Osteoblast (primary cell): ENCODE measurements at places on chromosomes 3 and 15. TPM values are rescaled to one million over a fixed set of nuclear protein-coding genes. Genes with fewer than 3 reads are reported as not detected.
A peak's percentile ranks its signal among the peaks of the same experiment; 100 is the strongest.

GRCh38 chr15:53197426-53197839, 407.3 kb upstream of the ONECUT1 start:
- no peaks in the 10 kb centered on the region for H3K36me3 ChIP-seq
- peak; percentile 64 for DNase-seq
- no peaks in the 10 kb centered on the region for H3K4me1 ChIP-seq

CKMT1B gene
- total RNA-seq = not detected in 2 replicates

DNA sequence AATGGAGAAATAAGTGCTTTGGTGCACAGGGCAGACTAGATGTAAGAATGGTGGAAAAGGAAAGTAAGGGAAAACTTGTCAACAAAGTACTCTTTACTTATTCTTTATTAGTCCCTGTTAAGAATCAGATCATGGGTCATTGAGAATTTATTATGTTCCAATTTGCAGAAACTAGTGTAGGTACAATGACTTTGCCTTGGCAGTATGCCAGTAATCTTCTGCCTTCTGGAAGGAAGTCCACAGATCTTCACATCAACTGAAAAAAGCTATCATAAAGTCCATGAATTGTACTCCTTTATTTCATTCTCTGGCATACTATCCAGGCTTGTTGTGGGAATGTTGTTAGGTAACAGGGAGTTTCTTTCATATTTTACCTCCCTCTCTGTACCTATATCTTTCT, 88.2 kb upstream of the FLNB start:
- H3K4me1 ChIP-seq = peaks cover 13% of the 10 kb centered on the region
- DNase-seq = no peak
- H3K27ac ChIP-seq = no peak overlapping the region
- peaks cover 10% of the 10 kb centered on the region for H3K36me3 ChIP-seq
- H3K27me3 ChIP-seq = no peaks in the 10 kb centered on the region
- H3K4me3 ChIP-seq = no peak overlapping the region

GRCh38 chr3:152073267-152073666, 195.5 kb upstream of the MBNL1 start:
- no peak overlapping the region for H3K27ac ChIP-seq
- H3K4me3 ChIP-seq = peak overlapping the region; percentile 44
- H3K27me3 ChIP-seq = no peaks in the 10 kb centered on the region
- H3K36me3 ChIP-seq = no peaks in the 10 kb centered on the region
- no peak for DNase-seq

CIDEC gene
- not detected in 2 replicates for total RNA-seq

PRTG gene
- total RNA-seq = 4.7 and 5.6 TPM in 2 replicates

- H3K27me3 ChIP-seq = peaks cover 9% of the 10 kb centered on the region
- peaks cover 4% of the 10 kb centered on the region for H3K4me1 ChIP-seq
- no peak overlapping the region for H3K4me3 ChIP-seq
- DNase-seq = no peak
- no peaks in the 10 kb centered on the region for H3K36me3 ChIP-seq
Observed at GRCh38 chr15:88401251-88401995, 65.8 kb downstream of the MRPL46 start.

PFN2 gene
- 183 and 204 TPM in 2 replicates for total RNA-seq

DNA sequence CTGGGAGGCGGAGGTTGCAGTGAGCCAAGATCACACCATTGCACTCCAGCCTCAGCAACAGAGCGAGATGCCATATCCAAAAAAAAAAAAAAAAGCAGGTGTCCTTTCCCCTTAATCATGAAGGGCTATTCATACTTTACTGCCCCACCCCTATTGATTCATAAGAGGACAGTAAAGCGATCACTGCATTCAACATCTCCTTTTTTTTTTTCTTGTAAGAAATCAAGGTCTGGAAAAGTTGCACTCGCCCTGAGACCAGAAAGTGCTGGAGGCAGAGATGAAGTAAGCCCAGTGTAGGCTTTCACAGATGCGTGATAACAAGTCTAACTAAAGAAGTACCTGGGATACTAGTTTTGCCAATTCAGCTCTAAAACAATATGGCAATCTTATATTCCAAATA, 24.2 kb downstream of the B3GNT5 start:
- no peaks in the 10 kb centered on the region for H3K36me3 ChIP-seq
- H3K4me1 ChIP-seq = peaks cover 11% of the 10 kb centered on the region
- H3K27me3 ChIP-seq = no peaks in the 10 kb centered on the region
- H3K4me3 ChIP-seq = no peak overlapping the region
- no peak for DNase-seq
- no peak overlapping the region for H3K27ac ChIP-seq

DNA sequence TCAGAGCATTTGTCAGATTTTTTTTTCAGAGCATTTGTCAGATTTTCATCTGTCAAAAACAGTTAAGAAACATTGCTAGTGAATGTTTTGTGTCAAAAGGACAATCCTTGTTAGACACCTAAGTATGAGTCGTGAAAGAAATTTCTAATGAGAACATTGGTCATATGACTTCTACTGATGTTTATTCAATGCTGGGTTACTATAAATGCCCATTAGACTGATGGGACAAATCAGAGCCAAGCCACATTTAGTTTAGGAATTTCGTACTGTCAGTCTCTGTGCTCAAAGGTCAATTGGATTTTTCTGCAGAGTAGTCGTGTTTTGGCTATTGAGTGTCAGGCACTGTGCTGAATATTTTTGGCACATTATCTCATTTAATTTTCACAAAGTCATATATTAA, 31.6 kb downstream of the TSC22D2 start:
- no peak for DNase-seq
- peak overlapping the region; percentile 13 for H3K27ac ChIP-seq
- H3K4me1 ChIP-seq = peaks cover 28% of the 10 kb centered on the region
- H3K27me3 ChIP-seq = no peaks in the 10 kb centered on the region
- H3K36me3 ChIP-seq = peaks cover 10% of the 10 kb centered on the region
- H3K4me3 ChIP-seq = no peak overlapping the region

- no peaks in the 10 kb centered on the region for H3K36me3 ChIP-seq
- no peaks in the 10 kb centered on the region for H3K4me1 ChIP-seq
- H3K27me3 ChIP-seq = no peaks in the 10 kb centered on the region
- H3K4me3 ChIP-seq = no peak overlapping the region
Observed at GRCh38 chr3:134978658-134979057, 183.6 kb downstream of the EPHB1 start.

DNA sequence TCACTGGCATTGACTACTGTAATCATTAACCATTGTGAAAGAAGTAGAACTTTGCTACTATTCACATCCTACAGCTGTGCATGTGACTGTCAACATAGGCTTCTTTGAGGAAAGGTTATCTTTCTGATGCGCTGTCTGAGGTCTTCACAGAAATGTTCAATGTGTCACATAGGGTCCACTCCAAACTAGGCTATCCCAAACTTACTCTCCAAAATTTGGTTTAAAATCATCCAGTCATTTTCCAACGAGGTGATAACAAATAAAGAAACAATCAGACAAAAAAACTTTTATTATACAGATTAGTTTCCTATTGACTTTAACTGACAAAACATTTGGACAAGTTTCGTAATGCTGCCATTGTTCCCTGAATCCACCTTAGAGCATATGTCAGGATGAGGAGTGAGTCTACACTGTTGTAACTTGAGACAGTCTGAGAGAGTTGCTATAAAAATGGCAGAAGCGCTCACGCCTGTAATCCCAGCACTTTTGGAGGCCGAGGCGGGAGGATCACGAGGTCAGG, 511.6 kb downstream of the PLOD2 start:
- H3K27ac ChIP-seq = no peak overlapping the region
- H3K4me3 ChIP-seq = no peak overlapping the region
- DNase-seq = no peak
- no peaks in the 10 kb centered on the region for H3K36me3 ChIP-seq
- no peaks in the 10 kb centered on the region for H3K27me3 ChIP-seq

DNA sequence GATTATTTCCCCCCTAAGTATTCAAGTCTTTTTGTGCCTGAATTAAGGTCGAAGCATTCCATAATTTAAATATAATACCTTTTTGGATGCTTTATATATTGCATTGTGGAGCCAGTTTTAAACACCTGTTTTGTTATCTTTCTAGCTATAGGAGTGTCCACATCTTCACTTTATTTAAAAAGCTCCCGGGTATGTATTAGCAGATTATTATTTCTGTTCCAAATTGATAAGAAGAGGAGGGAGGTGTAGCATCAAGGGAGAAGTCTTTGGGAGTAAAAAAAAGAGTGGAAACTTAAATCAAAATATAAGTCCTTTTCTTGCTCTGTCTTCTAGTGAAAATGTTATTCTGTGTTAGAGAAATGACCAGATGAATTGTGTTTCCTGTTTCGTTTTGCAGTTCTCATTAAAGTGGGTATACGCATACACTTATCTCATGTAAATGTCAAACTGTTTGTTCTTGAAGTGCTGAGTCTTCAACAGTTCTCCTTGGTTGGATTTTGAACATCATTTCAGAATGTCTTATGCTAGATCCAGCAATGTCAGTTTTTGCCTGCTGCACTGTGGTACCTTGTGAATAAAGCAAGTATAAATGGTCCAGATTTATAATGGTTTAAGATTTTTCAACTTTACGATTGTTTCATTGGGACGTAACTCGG, 105.8 kb downstream of the FNDC3B start:
- peaks cover 43% of the 10 kb centered on the region for H3K4me1 ChIP-seq
- DNase-seq = no peak
- no peaks in the 10 kb centered on the region for H3K27me3 ChIP-seq
- no peak overlapping the region for H3K27ac ChIP-seq

DNA sequence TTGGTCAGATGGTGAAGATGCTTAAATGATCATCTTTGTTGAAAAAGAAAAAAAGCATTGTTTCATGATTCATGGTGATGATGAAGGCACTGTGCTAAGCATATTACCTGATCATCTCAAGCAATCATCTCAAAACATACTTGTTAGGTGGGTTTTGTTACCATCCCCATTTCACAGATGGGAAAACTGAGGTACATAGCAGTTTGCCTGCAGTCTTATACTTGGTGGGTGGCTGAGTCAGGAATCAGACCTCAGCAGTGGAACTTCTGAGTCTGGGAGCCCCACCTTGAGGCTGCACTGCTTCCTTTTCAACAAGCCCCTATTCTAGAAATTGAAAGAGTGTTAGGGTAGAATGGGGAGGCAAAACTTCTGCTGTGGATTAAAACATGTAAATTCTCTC, 341.1 kb downstream of the THSD4 start:
- no peaks in the 10 kb centered on the region for H3K27me3 ChIP-seq
- no peaks in the 10 kb centered on the region for H3K4me1 ChIP-seq
- DNase-seq = no peak
- H3K27ac ChIP-seq = no peak overlapping the region

CERS3 gene
- total RNA-seq = not detected in 2 replicates

DNA sequence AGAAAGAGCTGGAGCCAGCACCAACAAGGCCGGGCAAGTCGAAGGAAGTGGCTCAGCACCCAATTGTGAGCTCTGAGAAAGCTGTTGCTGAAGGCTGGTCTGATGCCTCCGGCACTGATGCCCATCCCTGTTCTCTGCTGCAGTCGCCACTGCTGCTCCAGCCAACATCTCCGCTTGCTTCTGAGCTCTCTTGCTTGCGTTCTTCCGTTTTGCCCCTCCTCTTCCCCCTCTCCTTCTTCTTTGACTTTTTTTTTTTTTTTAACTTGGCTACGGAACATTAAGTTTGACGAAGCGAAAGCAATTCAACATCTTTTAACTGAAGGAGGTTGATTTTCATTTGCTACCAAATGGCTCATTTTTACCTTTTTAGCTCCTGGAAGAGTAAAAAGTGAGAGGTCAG, 442.9 kb downstream of the MCTP2 start:
- DNase-seq = no peak
- H3K36me3 ChIP-seq = no peaks in the 10 kb centered on the region
- H3K27me3 ChIP-seq = no peaks in the 10 kb centered on the region
- peak overlapping the region; percentile 12 for H3K4me3 ChIP-seq
- no peaks in the 10 kb centered on the region for H3K4me1 ChIP-seq

DNA sequence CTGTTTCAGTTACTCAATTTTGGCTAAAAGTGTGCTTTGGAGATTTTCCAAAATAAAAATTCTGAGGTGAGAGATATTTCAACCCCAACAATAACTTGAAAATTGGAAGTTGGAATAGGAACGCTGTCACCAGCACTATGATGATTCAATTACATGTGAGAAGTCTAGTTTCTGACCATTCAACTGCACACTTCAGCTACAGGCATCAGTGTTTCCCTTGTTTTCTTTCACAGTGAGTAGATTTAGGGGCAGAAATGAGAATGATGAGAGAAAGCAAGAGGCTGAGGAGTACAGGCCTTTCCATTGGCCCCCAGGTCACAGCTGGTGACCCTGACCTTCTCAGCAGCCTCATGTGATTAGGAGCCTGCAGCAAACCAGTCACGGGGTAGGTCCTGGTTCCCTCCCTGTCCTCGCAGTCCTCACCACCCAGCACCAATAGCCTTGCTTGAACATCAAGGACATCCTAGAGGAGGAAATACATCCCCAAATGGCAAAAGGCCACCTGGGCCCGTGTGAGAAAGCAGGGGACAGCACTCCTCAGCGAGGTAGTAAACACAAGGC, 10.0 kb upstream of the FILIP1L start:
- H3K27me3 ChIP-seq = no peaks in the 10 kb centered on the region
- H3K4me3 ChIP-seq = no peak overlapping the region
- H3K27ac ChIP-seq = no peak overlapping the region
- DNase-seq = no peak
- H3K36me3 ChIP-seq = no peaks in the 10 kb centered on the region

THRB gene
- total RNA-seq = 0.36 and 0.88 TPM in 2 replicates
